Activated CD4-positive, alpha-beta T cell treated with anti-CD3 and anti-CD28 coated beads, Interleukin-2, amount 50 U/mL, for 48 hours (primary cell): ENCODE measurements at places on chromosomes 16 and 17.

DNA sequence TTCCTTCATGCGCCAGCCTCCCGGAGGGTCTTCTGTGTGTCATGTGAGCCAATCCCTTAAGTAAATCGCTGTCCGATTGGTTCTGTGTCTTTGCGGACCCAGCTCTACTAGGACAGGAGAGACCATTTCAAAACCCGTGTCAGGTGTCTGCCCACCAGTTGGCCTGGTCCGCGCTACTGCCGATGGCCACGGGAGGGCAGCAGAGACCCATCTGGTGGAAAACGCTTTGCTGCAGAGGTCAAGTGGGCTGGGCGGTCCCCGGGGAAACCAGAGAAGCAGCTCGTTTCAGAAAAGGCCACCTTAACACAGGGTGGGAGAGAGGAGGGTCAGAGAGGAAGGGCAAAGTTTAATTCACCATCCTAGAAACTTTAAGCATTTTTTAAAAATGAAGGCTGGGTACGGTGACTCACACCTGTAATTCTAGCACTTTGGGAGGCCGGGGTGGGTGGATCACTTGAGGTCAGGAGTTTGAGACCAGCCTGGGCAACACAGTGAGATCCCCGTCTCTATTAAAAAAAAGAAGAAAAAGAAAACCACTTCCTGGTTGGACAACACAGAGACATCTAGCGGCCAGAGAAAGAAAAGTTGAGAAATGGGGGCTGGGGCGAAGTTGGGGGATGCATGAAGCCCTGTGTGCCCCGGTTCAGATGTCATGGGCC, 2.8 kb upstream of the CIBAR2 start:
- peak; percentile 95 for DNase-seq

GRCh38 chr16:57277586-57277985, 6.9 kb downstream of the PLLP start:
- DNase-seq, result peak; percentile 73

- no peak for DNase-seq
Measured at GRCh38 chr17:68771867-68772515, 170.8 kb upstream of the FAM20A start.

- DNase-seq, result no peak
Measured at GRCh38 chr16:83248735-83249463, 558.9 kb upstream of the HSBP1 start.

- DNase-seq, result no peak
Measured at GRCh38 chr17:9973669-9974447, 68.8 kb upstream of the RCVRN start.

DNA sequence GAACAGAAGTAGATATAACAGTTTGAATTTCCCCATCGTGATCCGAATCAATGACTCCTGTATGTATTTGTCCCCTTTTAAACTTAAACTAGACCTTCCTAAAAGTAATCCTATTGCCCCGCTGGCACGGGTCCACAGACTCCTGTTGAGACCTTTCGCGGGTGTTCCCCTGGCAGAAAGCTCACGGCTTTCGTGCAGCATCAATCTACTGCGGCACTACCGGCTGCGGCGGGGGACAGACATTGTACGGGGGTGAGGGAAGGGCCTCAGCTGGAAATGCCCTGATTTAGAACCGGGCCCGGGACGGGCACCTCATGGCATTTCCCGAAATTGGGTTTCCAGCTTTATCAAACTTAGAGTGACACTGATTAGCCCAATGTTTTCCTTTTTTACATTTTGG, 14.6 kb downstream of the IL32 start:
- DNase-seq, result no peak
